ENCODE measurements at places on chromosomes 11 and 22.

GRCh38 chr11:68430801-68431200 is 29.8 kb upstream of the PPP6R3 start:
- no peak for DNase-seq

GRCh38 chr22:36325154-36326031 is 62.4 kb downstream of the MYH9 start:
- DNase-seq = no peak

- no peak for DNase-seq
Measured at GRCh38 chr22:49201046-49201970, 626.4 kb downstream of the BRD1 start.

DNA sequence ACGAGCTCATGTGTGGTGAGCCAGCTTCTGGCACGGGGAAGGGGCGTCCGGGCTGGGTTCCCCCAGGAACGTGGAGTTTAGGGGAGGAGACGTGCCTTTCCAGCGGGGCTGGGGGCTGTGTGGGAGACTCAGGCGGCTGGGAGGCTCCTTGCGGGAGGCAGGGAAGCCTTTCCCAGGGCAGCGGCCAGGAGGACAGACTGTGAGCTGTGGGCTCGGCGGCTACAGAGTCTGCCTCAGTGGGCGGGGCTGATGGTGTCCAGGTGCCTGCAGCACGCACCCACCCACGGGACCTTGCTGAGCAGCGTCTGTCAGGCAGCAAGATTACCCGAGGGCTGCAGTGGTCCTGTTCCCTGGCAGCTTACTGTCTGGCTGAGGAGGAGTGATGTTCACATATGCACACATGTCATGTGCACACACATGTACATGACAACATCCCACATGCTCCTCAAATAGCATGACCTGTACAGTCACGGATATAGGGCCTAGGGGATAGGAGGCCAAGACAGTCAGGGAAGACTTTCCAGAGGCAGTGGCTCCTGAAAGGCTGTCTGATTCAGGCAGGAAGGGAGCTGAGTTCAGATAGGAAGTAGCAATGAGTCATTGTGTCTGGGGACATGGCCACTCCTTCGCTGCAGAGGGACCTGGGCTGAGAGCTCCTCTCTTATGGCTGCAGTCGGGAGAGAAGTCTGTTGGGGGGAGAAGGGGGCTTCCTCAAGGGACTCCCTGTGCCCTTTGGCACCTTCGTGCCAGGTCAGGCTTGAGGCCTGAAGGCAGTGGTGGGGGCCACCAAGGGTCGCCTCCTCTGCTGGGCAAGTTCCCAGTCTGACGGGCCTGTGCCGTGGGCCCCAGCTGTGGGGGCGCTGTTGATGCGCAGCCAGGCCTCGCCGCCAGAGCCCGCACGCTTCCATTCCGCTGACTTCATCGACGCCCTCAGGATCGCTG is 23.3 kb upstream of the PPP6R3 start:
- peak; percentile 57 for DNase-seq

GRCh38 chr11:64059339-64060140 is 23.8 kb downstream of the FLRT1 start:
- DNase-seq = no peak

- DNase-seq = peak; percentile 90
Measured at GRCh38 chr11:74462009-74462408, 5.3 kb downstream of the KCNE3 start.

DNA sequence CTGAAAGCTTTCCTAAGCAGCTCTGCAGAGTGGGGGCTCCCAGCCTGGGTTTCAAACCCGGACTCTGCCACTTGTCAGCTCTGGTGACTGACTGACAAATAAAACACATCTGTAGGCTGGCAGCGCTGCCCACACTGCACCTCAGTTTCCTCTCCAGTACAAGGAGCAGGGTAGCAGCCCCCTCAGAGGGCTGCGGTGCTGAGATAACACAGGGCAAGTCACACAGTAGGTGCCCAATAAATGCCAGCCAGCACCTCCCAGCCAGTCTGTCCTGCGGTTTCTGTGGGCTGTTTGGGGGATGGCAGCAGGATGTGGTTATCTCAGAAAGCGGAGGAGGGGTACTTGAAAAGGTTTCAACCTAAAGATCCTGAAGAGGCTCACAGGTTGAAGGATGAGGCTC is 1.5 kb downstream of the SYT12 start:
- DNase-seq = peak; percentile 51

DNA sequence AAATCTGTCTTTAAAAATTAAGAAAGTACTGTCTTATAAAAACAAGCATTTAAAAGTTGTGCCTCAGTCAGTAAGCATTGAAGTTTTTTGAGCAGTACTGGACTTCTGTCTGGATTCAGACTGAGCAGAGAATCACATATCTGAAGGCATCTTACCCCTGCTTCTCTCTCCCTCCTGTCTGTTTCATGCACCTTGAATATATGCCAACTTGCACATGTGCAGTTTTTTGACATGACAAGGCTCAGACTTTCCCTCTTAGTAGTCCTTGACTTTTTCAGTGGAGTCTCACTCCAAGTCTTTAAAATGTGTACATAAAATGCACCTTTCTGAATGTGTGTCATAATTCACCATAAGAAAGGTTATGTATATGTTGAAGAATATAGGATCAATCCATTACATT is 19.8 kb downstream of the SPECC1L start:
- no peak for DNase-seq

DNA sequence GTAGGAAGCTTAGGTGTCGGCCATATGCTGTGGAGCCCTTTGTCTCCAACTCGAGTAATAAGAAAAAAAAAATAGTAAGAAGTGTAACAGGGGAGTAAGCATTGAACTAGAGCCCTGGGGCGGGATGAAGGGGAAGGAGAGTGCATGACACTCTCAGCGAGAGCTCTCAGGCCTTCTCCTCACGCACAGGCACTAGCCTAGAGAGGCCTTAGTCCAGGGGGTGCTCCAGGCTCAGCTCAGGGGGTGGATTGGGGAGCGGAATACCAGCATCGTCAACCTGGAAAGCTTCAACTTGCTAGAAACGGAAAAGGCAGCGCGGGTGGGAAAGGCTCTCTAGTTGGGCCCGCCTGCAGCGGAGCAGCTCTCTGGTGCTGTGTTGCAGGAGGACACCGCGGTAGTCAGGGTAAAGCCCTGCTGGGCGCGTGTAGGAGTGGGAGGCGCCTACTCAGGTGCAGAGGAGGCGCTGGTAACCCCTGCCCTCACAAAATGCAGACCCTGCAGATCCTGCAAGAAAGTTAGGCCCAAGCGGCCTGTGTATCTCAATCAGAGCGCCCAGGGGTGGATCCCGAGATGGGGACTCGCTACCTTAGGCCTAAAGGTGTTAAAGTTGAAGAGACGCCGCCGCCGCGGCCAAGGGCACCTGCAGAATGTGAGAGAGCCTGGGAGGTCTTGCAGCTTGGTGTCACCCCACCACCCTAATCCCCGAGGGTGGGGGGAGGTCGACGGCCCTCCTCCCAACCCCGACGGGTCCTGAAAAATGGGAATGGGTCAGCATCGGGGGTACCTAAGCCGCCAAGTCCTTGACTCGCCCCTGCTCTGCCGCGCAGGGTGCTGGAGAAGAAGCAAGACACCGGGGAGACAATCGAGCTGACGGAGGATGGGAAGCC is 2.8 kb downstream of the SLC17A6 start:
- no peak for DNase-seq

- DNase-seq = no peak
Measured at GRCh38 chr22:35840302-35840739, 122.6 kb downstream of the APOL5 start.

- peak; percentile 35 for DNase-seq
Measured at GRCh38 chr11:126585774-126586491, 230.4 kb downstream of the ST3GAL4 start.

- peak; percentile 64 for DNase-seq
Measured at GRCh38 chr11:109697140-109697843, 275.3 kb downstream of the C11orf87 start.

DNA sequence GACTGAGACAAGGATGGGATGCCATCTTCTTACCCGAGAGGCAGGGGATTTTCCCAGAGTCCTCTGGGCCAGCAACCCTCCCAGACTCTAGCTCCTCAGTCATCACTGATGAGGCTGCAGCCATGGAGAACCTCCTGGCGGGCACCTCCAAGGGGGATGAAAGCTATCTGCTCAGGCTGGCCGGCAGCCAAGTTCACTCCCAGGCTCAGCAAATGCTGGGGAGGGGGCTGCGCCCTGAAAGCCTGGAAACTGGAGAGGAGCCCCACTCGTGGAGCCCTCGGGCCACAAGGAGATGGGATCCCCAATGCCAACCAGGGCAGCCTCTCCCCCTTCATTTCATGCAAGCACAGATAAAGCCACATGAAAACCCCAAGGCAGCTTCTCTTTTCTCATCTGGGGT is 75.0 kb downstream of the CACNA1I start:
- DNase-seq = no peak

- DNase-seq = no peak
Measured at GRCh38 chr11:21430537-21430936, 761.2 kb downstream of the NELL1 start.

DNA sequence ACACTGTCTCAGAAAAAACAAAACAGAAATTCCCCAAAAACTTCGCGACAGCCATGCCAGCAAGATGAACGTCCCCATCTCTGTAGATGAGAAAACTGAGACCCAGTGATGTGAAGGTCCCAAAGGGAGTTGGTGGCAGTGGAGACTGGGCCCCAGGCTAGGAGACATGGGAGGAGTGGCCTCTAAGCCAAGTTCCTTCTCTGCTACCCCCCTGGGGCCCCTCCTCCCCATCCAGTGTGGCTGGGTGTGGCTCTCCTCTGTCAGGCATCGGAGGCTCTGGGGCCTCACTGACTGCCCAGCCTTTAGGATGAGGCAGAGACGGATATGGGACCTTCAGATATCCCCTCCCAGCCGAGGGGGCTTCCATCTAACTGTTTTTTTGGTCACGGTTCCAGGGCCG is 9.8 kb downstream of the RELT start:
- DNase-seq = peak; percentile 87

Data from MV-4-11 (cell line).